ENCODE measurements at places on chromosomes 12 and 14.

DNA sequence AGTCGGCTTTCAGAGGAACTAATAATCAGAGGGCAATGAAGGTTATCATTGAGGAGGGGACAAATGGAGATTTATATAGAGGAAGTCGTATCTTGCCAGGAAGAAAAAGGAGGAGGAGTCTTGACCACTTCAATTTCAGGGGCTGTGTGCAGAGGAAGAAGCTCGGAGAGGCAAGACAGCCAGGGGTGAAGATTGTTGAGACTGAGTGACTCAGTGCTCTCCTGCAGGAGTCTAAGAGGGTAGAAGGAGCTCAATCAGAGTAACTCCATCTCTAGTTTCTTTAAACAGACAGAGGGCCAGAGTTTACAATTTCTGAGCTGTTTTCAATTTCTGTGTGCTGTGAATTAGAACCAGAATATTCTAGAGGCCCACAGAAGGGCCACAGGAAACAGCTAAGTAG is 439.3 kb upstream of the PRICKLE1 start:
- no peaks in the 10 kb centered on the region for H3K36me3 ChIP-seq
- no peak overlapping the region for H3K4me3 ChIP-seq
- H3K27ac ChIP-seq: no peak overlapping the region

DNA sequence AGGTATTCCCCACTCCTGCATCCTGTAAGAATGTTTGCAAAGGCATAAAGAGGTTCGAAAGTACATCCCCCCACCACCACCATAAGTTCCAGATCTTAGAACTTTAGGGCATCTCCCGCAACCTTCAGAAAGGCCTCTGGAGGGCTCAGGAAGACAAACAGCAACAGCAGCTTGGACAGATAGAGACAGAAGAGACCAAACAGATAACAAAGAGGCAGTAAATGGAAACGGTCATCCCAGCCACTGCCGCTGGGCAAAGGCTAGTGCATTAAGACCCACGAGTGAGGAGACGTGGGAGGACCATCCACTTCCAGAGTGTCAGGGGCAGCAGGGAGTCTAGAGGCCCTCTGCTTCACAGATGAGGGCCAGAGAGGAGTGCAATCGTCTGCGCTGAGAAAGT is 124.3 kb downstream of the CRACR2A start:
- H3K36me3 ChIP-seq: peaks cover 15% of the 10 kb centered on the region
- peaks cover 2% of the 10 kb centered on the region for H3K4me1 ChIP-seq
- H3K4me3 ChIP-seq: no peak overlapping the region
- H3K27ac ChIP-seq: no peak overlapping the region
- H3K27me3 ChIP-seq: no peaks in the 10 kb centered on the region

DNA sequence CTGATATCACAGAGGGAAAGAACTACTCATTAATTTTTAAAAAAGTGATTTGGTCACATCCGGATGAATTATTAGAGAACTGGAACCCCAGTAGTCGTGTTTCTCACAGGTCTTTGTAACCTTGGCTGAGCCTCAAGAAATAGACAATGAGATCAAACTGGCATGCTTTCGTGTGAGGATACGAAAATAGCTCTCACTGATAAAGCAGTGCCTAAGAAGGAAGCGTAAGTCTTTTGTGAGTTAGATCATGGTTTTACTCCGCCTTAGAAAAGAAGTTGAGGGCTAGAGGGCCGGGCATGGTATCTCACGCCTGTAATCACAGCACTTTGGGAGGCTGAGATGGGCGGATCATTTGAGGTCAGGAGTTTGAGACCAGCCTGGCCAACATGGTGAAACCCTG is 33.8 kb upstream of the GALNT16 start:
- no peak for DNase-seq
- H3K27me3 ChIP-seq: no peaks in the 10 kb centered on the region
- H3K4me3 ChIP-seq: no peak overlapping the region

GRCh38 chr12:17204289-17205054 is 598.5 kb upstream of the LMO3 start:
- H3K4me3 ChIP-seq: no peak overlapping the region
- DNase-seq: no peak
- H3K36me3 ChIP-seq: no peaks in the 10 kb centered on the region
- H3K27ac ChIP-seq: no peak overlapping the region
- no peaks in the 10 kb centered on the region for H3K27me3 ChIP-seq

DNA sequence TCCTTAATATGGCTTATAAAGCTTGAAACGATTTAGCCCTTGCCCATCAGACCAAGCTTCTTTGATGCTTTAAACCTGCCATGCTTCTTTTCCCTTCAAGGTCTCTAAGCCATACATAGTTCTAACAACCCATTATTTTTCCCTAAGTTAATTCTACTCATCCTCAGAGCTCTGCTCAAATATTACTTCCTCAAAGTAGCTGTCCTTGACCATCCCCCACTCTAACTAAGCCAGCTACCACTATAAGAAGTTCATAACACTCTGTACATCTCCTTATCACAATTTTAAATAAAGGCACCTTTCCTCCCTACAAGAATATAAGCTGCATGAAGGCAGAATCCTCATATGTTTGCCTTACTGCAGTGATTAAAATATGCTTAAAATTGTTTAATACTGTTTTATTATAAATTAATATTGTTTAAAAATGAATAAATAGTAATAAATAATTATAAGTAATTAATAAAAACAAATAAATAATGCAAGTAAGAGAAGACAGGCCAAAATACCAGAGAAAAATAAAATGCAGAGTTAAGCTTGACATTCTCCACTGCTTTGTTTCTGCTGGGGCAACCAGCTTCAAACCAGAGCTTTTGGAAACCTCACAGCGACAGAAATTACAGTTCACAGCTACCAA is 76.8 kb downstream of the NUMB start:
- no peaks in the 10 kb centered on the region for H3K27me3 ChIP-seq
- DNase-seq: no peak
- no peak overlapping the region for H3K27ac ChIP-seq
- H3K36me3 ChIP-seq: peaks cover 23% of the 10 kb centered on the region

DNA sequence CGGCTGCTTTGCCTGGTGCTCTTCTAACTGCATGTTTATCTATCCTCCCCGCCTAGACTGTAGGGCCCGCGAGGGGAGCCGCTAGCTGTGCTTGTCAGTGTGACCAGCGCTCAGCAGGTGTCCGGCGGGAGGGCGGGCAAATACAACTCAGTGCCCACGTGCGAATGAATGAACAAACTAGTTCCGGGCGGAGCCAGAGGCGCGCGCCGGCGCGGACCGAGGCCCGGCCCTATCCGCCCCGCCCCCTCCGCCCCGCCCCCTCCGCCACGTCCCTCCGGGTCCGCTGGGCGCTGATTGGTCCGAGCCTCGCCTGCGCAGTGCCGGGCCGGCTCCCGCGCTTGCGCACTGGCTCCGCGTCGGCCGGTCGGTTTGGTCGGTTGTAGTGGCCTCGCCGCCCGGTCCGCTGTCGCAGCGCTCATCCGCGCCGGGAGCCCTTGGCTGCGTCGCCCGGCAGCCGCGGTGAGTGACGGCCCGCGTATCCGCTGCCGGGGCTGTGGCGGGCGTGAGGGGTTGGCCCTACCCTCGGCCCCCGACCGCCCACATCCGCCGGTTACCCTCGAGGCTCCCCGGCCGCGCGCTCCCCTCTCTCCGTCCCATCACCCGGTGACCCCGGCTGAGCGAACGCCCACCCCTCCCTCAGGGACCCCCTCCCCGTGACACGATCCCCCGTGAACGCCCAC is 60.0 kb downstream of the DDX51 start:
- peak overlapping the region; percentile 96 for H3K4me3 ChIP-seq
- H3K4me1 ChIP-seq: peaks cover 22% of the 10 kb centered on the region
- DNase-seq: peak; percentile 91
- peak overlapping the region; percentile 98 for H3K27ac ChIP-seq
- H3K36me3 ChIP-seq: peaks cover 22% of the 10 kb centered on the region

- peaks cover 27% of the 10 kb centered on the region for H3K36me3 ChIP-seq
- H3K4me3 ChIP-seq: no peak overlapping the region
- H3K27ac ChIP-seq: no peak overlapping the region
- H3K27me3 ChIP-seq: no peaks in the 10 kb centered on the region
- no peak for DNase-seq
- H3K4me1 ChIP-seq: peaks cover 50% of the 10 kb centered on the region
Observed at GRCh38 chr14:91061056-91061887, 831 bp upstream of the RPS6KA5 start.

DNA sequence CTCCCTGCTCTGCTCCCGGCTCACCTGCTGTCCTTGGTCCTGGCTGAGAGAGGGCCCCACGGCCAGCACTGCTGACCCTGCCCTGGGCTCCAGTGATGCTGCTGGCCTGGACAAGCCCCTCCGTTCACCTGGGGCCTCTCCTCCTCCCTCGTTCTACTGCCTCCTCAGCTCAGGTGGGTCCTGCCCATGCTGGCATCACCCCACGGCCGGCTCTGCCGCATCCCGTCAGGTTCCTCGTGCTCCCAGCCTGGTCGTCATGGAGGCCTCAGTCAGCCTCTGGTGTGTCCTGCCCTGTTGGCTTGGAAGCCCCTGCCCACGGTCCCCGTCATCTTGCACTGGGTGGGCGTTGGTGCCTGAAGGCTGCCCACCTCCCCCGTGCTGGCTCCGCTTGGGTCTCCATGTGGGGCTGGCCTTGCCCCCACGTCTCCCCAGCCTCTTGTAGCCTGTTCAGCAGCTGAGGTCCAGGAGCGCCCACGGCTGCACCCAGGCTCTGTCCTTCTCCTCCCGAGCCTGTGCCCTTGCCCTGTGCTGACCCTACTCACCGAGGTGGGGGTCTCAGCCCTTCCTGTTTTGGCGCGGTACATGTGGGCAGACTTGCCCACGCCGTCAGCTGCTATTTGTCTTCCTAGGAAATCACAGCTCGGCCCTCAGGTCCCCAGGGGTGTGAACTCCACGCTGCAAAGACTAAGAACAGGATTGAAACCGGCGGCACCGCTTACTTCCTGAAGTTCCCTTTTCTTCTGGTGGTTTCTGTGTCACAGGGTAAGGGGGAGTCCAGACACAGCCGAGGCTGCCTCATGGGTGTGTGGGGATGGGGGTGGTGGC is 121.6 kb downstream of the TMEM121 start:
- peak overlapping the region; percentile 64 for H3K4me3 ChIP-seq
- H3K27me3 ChIP-seq: peaks cover 4% of the 10 kb centered on the region
- H3K36me3 ChIP-seq: no peaks in the 10 kb centered on the region
- peak overlapping the region; percentile 5 for H3K27ac ChIP-seq
- peaks cover 5% of the 10 kb centered on the region for H3K4me1 ChIP-seq

GRCh38 chr12:71551529-71551928 is 111.9 kb downstream of the LGR5 start:
- no peak for DNase-seq
- no peak overlapping the region for H3K4me3 ChIP-seq
- H3K4me1 ChIP-seq: no peaks in the 10 kb centered on the region
- no peaks in the 10 kb centered on the region for H3K36me3 ChIP-seq

DNA sequence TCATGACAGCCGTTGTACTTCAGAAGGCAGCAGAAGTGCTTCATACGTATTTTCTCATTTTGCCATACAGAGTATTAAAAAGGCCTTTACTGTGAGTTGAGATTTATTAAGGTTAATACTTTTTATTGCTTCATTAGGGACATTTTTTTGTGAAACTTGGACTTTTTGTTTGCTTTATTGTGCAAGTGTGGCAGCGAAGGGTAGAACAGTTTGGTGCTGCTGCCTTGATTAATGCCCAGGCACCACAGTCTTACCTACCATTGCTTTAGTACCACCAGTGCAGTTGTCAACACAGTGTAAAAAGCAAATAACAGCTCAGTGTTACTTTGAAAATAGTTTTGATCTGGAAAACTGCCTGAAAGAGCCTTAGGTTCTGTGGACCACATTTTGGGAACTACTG is 147.4 kb downstream of the PCNX1 start:
- no peaks in the 10 kb centered on the region for H3K4me1 ChIP-seq
- H3K4me3 ChIP-seq: no peak overlapping the region
- H3K27me3 ChIP-seq: no peaks in the 10 kb centered on the region

GRCh38 chr12:117402363-117402762 is 40.9 kb upstream of the NOS1 start:
- DNase-seq: no peak
- no peaks in the 10 kb centered on the region for H3K4me1 ChIP-seq
- no peak overlapping the region for H3K27ac ChIP-seq

- H3K27me3 ChIP-seq: peaks cover 34% of the 10 kb centered on the region
- no peak overlapping the region for H3K27ac ChIP-seq
- peaks cover 5% of the 10 kb centered on the region for H3K4me1 ChIP-seq
- no peaks in the 10 kb centered on the region for H3K36me3 ChIP-seq
- no peak overlapping the region for H3K4me3 ChIP-seq
- no peak for DNase-seq
Observed at GRCh38 chr14:54252072-54252730, 144.6 kb upstream of the CDKN3 start.

- H3K27me3 ChIP-seq: no peaks in the 10 kb centered on the region
- peaks cover 3% of the 10 kb centered on the region for H3K4me1 ChIP-seq
- no peak for DNase-seq
- no peak overlapping the region for H3K4me3 ChIP-seq
Observed at GRCh38 chr12:67019070-67019469, 250.1 kb upstream of the CAND1 start.

DNA sequence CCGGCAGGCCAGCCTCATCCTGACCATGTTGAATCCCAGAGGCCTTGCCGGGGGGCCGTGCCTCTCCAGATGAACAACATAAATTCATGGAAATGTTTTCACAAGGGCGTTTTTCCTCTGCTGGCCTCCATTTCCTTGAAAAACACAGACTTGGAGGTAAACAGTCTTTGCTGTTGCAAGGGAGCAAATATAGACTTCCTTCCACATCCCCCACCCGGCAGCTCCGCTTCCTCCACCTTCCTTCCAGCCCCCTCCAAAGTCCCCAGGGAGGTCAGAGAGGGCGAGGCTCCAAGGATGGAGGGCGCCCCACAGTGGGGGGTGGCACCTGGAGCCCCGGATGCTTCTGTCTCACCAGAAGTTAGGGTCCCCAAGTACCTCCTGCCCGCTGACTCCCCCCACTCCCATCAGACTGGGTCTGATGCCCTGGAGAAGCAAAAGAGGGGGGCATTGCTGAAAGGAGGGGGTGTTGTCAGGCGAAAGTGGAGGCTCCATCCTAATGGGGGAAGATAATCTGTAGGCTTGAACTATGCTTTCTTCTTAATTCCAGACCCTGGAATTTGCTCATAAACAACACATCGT is 31.1 kb downstream of the CALM1 start:
- H3K4me1 ChIP-seq: no peaks in the 10 kb centered on the region
- DNase-seq: no peak
- H3K4me3 ChIP-seq: no peak overlapping the region
- H3K27ac ChIP-seq: no peak overlapping the region
- no peaks in the 10 kb centered on the region for H3K27me3 ChIP-seq
- no peaks in the 10 kb centered on the region for H3K36me3 ChIP-seq

- H3K27ac ChIP-seq: no peak overlapping the region
- no peaks in the 10 kb centered on the region for H3K27me3 ChIP-seq
- peaks cover 29% of the 10 kb centered on the region for H3K4me1 ChIP-seq
- DNase-seq: no peak
- H3K36me3 ChIP-seq: peaks cover 45% of the 10 kb centered on the region
- no peak overlapping the region for H3K4me3 ChIP-seq
Observed at GRCh38 chr14:60102389-60102788, 10.7 kb downstream of the PCNX4 start.

DNA sequence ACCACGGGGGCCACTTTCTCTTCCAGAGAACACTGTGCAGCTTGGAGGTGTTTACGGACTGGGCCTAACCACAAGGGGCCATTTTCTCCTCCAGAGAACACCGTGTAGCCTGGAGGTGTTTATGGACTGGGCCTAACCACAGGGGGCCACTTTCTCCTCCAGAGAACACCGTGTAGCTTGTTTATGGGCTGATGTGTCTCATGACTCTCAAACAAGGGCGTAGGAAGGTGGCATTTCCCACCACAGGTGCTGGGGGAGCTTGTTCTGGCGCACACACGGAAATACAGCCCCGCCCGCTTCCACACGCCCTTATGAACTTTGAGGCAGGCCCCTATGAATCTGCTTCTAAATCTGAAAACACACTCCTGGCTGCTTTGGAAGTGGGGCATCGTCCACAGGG is 174.6 kb upstream of the SFSWAP start:
- no peaks in the 10 kb centered on the region for H3K27me3 ChIP-seq
- no peak overlapping the region for H3K4me3 ChIP-seq
- DNase-seq: peak; percentile 31
- H3K27ac ChIP-seq: no peak overlapping the region
- H3K4me1 ChIP-seq: peaks cover 3% of the 10 kb centered on the region

Data from activated naive CD8-positive, alpha-beta T cell treated with anti-CD3 and anti-CD28 coated beads for 36 hours (primary cell).